Activated CD4-positive, CD25-positive, alpha-beta regulatory T cell treated with anti-CD3 and anti-CD28 coated beads, Interleukin-2, amount 50 U/mL, for 16 hours (primary cell): ENCODE measurements at places on chromosomes 4 and X.

- no peak for DNase-seq
Measured at GRCh38 chr4:184329659-184330400, 112.2 kb upstream of the ENPP6 start.

DNA sequence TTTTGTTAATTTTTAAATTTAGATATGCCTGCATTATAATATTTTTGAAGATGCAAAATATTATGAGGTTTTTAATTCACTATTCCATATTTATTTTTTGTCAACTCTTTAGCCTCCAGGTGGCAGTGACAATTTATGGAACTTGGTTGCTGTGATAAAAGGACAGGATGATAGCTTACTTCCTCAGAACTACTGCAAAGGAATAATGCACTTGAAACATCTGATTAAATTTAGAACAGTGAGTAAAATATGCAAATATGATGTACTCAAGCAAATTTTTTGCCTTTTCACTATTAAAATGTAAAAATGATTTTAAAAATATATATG lies 45.1 kb downstream of the SPATA4 start:
- DNase-seq: no peak

- DNase-seq: no peak
Measured at GRCh38 chrX:74420196-74421035, 877 bp upstream of the SLC16A2 start.

- no peak for DNase-seq
Measured at GRCh38 chr4:22688236-22688635, 4.5 kb upstream of the GBA3 start.

- DNase-seq: no peak
Measured at GRCh38 chr4:107379054-107379869, 340.8 kb downstream of the PAPSS1 start.

DNA sequence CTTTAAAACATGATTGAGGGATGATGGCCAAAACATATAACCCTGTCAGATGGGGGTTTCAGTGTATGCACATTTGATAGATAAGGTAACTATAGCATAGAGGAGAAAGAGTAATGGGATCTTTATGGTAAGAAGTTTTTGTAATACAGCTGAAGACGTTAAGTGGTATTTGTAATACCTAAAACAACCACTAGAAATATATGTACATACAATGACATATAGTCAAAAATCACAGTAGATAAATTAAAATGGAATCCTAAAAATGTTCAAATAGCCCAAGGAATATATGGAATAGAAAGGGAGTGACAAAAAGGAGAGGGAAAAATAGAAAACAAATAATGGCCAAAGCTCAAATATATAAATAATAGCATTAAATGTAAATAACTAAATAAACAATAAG lies 371.3 kb upstream of the FSTL5 start:
- no peak for DNase-seq

GRCh38 chr4:75698963-75699228 lies 25.5 kb upstream of the USO1 start:
- no peak for DNase-seq
